Fibroblast of the conjunctiva (primary cell): ENCODE measurements at places on chromosomes 12 and 14.

- no peak for DNase-seq
These were observed 25.2 kb downstream of the G2E3 start for GRCh38 chr14:30584058-30584630.

GRCh38 chr14:75134644-75135043 lies 7.8 kb upstream of the NEK9 start:
- no peak for DNase-seq

GRCh38 chr12:131445795-131446194 lies 265.1 kb upstream of the SFSWAP start:
- no peak for DNase-seq

GRCh38 chr14:104787736-104788135 lies 7.8 kb downstream of the AKT1 start:
- no peak for DNase-seq

- DNase-seq, result no peak
These were observed 90.7 kb downstream of the APAF1 start for GRCh38 chr12:98735821-98736220.

DNA sequence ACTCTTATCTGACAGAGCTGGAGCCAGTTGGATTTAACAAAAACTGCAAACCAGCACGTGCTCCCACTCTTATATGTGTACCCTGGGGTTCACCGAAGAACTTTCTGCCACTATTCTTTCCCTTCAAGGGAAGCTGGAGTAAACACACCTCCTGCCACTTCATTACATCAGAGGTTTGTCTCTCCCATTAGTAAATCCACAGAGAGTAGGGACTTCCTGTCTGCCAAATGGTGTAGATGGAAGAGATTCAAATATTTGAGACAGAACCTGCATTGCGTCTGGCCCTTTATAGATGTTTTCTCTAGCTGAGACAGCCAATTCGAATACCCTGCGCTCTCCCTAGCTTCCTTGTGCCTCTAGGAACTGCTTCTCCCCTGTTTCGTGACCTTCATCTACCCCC lies 29.1 kb upstream of the AEBP2 start:
- no peak for DNase-seq

- no peak for DNase-seq
These were observed at the start of gene LIN7A for GRCh38 chr12:80937391-80938238. Gene LIN7A, minus strand, starts transcription at chr12:80937934. Its CDS starts 212 bp downstream, at chr12:80937722.
